Activated T-helper 9 cell treated with anti-CD3 and anti-CD28 coated beads, Interleukin-2, amount 50 U/mL, for 16 hours (primary cell): ENCODE measurements at places on chromosomes 4 and X.

GRCh38 chrX:39896951-39897740 is 200.6 kb downstream of the BCOR start:
- no peak for DNase-seq

GRCh38 chr4:70183168-70183939 is 12.2 kb upstream of the ODAM start:
- no peak for DNase-seq

DNA sequence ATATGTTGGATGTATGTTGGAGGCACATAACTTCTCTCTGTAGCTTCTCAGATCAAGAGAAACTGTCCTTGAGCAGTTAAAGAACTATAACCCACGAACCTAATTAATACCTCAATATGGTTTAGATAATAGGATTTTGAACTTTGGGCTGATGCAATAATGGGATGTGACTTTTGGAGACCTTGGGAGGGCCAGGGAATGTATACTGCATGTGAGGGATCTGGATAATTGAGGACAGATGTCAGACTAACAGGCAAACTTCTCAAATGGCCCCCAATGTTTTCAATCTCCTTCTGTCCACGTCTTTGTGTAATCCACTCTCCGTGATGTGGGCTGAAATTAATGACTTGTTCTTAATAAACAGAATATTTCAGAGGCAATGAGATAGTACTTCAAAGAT is 202.2 kb upstream of the FAT4 start:
- no peak for DNase-seq

DNA sequence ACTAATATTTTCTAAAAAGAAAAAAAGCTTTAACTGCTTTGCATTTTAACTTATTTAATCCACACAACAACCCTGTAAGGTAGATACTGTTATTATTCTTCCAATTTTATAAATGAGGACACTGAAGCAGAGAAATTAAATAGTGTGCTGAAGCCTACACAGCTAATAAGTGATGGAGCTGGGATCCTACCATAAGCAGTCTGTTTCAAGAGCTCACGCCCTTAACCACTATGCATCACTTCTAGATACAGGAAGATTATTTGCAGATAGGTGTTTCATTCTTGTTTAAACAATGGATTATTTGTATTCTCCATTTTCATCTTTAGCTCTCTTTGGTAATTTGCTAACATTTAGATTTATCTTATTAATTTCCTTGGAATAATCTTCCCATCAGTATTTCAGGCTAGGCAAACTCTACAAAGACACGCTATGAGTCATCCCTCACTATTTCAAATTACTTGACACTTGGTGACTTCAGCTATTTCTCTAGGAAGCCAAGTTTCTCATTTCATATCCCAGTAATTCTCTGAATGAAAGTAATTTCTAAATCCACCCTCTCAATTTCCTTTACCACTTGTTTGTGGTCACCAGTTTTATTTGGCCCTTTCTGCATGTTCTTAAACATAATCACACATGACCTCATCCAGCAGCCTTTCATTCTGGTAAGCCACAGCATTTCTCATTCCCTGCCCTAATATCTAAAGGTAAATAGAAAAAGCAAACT is 67.3 kb downstream of the ASB9 start:
- no peak for DNase-seq

- DNase-seq, result no peak
Measured at GRCh38 chr4:39905656-39906055, 72.1 kb downstream of the PDS5A start.

DNA sequence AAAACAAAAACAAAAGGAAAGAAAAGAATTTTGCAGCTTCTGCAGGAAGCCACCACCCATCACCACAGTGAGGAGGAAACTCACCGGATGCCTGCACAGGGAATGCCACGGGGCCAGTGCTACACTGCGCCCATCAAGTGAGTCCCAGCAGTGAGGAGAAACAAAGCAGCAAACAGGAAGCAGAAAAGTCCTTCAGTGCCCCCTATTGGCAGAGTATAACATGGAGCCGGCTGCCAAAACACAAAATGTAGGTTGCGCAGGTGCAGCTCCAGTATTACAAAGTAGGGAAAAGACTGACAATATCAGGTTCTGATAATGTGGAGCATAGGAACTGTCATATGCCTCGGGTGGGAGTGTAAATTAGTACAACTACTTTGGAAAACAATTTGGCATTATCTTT is 23.3 kb upstream of the SCML2 start:
- no peak for DNase-seq

GRCh38 chrX:48945517-48946348 is 11.7 kb downstream of the OTUD5 start:
- peak; percentile 28 for DNase-seq

DNA sequence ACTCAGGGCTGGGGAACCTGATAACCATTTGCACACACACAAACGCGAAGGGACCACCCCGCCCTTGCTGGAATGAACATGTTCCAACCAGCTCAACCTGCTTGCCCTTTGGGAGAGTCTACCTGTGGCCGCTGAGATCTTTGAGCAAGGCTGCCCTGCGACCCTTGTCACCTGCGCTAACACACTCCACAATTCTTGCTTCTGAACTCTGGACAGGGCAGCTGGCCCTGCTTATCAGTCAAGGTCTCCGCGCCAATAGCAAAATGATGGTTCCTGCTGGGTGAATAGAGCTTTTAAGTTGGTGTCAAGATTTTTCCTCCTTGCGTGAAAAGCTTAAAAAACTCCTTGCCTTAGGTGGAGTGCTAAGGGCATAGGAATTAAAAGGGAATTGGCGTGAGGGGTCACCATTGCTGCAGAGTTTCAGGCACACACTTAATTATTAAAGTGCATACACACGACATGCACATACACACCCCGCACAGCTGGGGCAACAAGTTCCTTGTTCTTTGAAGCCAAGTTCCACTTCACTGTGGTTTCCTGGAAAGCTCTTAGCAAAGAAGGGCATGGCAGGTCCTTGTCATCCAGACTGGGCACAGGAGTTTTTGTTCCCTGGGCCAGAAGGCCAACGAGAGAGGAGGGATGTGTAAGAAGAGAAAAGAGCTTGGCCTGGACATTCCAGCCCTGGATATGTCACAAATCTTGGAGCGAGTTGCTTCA is 207.7 kb downstream of the STIM2 start:
- DNase-seq, result no peak

GRCh38 chr4:7240306-7240705 is 48.0 kb downstream of the SORCS2 start:
- no peak for DNase-seq

GRCh38 chr4:98467627-98468072 is 190.8 kb downstream of the TSPAN5 start:
- DNase-seq, result peak; percentile 50

GRCh38 chrX:134990475-134990800 is 353 bp upstream of the SMIM10 start:
- DNase-seq, result no peak

DNA sequence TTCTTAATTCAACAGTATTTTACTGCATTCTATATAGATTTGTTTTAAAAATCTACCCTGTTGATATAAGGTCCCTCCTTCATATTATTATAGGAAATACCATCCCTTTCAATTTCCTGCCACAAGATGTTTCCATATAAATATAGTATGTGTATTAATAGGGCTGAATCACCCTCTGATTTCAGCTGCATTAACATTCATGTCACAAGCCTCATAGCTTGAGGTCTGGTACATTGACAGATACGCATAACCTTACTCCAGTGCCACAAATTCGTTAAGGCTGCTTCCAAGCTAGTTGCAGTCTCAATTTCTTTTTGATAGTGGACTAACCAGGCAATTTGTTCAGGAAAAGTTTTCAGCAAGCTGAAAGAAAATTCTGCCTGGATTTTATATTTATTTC is 128.4 kb downstream of the KLHL34 start:
- no peak for DNase-seq

GRCh38 chr4:154741131-154741665 is 2.6 kb upstream of the LRAT start:
- no peak for DNase-seq

DNA sequence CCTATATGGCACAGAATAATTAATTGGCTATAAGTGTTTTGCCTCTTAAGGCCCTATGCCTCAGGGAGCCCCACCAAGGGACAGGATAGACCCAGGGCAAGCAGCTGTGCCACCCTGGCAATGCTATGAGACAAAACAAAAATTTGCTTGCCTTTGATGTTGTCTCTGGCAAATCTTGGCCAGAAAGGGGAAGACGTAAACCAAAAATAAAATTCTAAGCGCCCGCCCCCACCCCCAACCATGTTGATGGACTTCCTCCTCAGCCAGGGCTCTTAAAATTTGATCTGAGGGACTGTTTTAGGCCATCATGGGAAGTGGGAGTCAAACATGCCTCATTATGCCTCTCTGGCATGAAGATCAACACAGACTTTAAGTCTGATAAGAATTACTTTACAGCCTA is 130.5 kb upstream of the APOOL start:
- no peak for DNase-seq

GRCh38 chr4:101279377-101279871 is 67.9 kb downstream of the PPP3CA start:
- no peak for DNase-seq

GRCh38 chrX:111779582-111779981 is 96.4 kb upstream of the TRPC5OS start:
- DNase-seq, result no peak

GRCh38 chr4:99507349-99507748 is 3.5 kb upstream of the C4orf17 start:
- no peak for DNase-seq
